ENCODE measurements at places on chromosomes 7 and 10.

DNA sequence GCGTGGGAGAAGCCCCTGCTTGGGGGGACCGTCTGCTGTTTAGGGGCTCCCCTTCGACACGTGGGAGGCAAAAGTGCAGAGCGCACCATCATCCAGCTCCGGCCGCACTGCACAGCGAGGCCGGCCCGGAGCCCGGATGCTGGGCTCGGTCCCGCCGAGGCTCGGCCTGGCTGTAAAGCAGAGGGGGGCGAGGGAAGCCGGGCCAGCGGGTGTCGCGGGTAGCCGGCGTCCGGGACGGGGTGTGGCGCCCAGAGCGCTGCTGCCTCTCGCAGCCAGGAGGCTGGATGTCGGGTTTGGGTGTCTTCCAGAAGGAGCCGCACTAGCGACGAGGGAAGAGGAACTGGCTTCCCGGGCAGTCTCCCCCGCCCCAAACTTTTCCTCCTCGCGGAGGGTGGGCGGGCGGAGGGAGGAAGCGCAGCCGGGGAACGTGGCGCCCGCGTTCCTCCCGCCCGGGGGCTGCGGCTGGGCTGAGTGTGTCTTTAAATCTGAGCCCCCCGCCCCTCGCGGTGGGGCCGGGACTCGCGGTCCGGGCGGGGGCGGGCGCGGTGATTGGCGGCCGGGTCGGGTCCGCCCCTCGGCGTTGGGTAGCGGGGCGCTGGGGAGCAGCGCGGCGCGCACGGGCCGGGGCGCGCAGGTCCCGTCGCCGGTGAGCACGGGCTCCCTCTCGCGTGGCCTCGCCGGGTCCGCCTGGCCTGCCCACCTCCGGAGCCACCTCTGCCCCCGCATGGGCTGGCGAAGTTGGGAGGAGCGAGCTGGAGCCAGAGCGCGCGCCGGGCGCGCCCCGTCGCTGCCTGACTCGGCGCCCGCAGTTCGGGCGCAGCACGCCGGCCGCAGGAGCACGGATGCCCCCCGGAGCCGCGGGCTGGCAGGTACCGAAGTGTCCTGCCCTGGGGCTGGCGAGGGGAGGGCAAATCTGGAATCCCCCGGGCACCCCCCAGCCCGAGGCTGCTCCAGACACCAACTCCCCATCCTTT is at the start of gene PALD1:
Gene PALD1, plus strand, starts transcription at position 577 of the 974 bp plus-strand sequence. CDS start 47,185 bp downstream, outside the sequence.
- peak; percentile 14 for DNase-seq

GRCh38 chr10:94062611-94063010 is 68.9 kb downstream of the PLCE1 start:
- peak; percentile 11 for DNase-seq

DNA sequence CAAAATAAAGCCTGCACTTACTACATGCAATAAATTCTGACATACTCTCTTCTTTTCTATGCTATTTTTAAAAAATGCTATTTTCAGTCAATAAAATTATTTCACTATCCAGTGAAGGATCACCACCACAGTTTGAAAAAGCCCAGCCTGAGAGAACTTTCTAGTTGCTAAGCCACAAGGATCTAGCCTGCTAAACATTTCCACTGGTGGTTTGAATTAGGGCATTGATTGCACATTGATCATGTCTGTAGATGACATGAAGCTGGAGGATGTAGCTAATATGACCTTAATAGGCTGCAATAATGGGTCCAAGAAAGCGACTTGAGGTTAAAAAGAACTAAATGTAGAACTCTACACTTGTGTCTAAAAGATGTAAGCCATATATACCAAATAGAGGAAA is 56.0 kb upstream of the ARHGAP21 start:
- no peak for DNase-seq

- peak; percentile 59 for DNase-seq
Measured at GRCh38 chr10:88892222-88892967, 12.3 kb downstream of the STAMBPL1 start.

DNA sequence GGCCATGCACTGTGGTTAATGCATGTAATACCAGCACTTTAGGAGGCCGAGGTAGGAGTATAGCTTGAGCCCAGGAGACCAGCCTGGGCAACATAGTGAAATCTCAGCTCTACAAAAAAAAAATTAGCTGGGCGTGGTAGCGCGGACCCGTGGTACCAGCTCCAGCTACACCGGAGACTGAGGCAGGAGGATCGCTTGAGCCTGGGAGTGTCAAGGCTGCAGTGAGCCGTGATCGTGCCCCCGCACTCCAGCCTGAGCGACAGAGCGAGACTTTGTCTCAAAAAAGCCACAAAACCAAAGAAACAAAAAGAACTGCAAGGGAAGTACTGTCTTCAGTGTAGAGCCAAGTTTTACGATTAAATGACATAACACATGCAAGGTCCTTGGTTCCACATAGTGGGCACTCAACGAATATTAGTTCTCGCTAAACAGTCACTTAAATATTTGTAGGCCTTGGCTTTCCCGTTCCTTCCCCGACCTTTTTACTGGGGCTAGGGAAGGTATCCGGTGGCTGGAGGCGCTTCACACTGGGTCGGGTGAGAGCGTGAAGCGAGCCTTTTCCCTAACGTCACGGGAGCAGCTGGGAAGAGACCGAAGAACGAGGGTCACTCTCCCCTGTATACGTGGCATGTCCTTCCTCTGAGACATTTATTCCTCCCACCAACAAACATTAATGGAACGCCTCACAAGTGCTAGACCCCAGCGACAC is 993 bp upstream of the SND1 start:
- DNase-seq, result peak; percentile 32

DNA sequence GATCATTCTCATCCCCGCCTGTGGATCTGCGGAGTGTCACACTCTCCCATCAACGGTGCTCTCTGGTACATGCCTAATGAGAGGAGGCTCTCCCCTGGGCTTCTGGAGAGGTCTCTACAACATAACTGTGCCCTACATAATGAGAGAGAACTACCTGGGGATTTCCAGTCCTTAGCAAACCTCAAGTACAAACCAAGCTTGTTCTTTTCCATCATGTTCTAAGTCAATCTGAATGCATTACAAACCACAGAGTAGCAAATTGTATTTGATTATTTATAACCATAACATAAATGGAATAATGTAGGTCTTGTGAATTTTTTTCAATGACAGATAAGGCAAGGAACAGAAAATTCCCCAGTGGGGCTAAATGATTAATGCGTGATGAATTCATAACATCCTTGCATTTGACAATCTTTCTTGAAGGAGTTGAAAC is 412.4 kb upstream of the NRP1 start:
- DNase-seq, result peak; percentile 25

- DNase-seq, result peak; percentile 47
Measured at GRCh38 chr7:66739477-66739876, 1.1 kb upstream of the RABGEF1 start.

DNA sequence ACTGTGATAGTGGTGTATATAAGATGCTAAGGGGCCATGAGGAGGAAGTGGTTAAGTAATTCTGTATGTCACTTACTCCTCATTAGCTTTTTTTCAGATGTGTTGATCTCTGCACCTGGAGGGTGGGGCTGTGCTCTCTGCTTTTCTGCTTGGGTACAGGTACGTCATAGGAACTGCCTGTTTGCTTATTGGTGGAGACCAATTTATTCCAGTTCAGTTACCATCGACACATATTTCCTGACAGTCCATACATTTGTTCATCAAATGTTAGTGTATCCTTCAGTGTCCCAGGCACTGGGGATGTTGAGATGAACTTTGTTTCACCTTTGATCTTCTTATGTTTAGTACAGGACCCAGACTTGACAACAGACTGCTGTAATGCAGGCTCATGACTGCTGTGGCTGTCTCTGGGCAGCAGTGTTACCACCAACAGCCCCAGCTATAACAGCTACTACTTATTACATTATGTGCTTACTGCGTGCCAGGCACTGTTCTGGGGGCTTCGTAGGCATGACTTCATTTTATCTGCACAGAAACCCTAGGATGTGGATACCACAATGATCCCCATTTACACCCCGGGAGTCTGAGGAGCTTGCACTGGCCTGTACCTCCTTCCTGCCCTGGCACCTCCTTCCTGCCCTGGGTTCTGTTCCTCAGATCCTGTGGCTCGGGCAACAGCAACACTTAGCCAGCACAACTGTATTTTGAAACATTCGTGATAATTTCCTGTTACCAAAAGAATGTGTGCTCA is 87.4 kb downstream of the BUB3 start:
- DNase-seq, result no peak

DNA sequence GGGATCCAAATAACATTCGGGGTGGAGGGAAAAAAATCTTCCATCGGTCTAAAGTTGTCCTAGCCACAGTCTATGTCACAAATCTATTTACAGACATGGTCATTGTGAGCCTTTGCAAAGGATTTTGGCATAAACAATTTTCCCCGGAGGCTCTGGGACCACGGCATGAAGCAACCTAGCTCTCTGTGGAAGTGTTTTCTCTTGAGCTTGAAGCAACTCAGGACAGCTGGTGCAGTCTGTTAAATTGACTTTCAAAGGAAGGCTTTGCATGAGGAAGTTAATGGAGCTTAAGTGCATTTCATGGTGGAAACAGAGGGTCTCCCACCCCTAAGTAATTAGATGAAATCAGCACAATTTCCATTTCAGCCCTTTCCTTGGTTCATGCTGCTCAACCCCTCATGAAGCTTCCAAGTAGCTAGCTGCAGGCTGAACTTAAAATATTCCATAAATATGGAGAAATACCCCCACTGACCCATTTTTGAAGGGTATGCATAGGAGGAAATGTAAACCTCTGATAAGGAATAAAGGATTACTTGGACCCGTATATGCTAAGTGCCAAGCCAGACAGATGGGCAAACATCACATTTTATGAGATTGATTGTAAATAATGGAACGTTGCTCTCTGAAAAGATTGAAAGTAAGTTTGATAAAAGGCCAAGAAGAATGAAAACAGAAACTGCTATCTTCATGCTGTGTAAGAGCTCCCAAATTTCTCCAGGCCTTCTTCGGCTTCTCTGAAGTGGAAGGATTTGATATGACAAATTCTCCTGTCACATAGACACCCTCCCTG is 39.9 kb downstream of the CCDC3 start:
- no peak for DNase-seq

- DNase-seq, result no peak
Measured at GRCh38 chr7:154789404-154789803, 213.5 kb downstream of the PAXIP1 start.

DNA sequence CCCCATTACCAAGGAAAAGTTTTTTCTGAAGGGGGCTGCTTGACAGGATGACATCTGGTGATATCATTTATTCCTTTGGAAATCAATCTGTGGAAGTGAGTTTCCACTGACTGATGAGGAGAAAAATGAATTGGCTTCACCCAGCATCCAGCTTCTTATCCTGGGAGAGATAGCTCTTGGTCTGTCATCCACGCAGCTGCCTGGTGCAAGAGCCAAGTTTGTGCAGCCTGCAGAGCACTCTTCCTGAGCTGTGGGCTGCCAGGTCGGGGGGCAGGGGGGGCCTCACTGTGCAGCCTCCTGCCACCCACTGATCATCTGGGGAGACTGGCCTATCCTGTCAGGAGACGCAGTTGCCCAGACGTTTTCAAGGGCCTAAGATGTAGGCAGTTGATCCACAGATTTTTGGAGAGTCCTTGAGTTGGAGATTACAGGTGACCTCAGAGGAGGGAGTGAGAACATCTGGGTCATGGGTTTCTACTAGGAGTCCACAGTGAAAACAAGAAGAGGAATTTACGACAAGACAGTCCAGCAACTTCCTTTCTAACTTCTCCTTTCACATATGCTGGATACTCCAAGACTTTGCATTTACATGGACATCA is 75.4 kb downstream of the EGFR start:
- no peak for DNase-seq

- DNase-seq, result peak; percentile 88
Measured at GRCh38 chr10:2476812-2477553, 590.4 kb upstream of the PFKP start.

DNA sequence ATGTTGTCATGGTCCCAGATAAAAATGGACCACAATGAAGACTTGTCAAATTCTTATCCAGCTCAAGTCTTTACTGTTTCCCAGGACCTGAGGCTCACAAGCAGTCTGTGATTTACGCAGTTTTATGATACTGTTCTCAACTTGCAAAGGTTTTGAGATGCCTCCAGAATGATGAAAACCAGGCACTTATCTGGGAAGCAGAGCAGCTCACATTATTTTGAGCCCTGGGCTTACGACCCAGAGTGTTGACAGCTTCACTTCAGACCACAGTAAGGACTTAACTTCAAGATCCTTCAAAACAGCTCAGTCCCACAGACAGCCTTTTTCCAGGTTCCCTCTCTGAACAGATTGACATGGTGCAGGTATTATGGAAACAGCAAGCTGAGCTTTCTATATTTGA is 236.1 kb downstream of the RNLS start:
- peak; percentile 96 for DNase-seq
